ENCODE measurements at places on chromosomes 16 and 17.

DNA sequence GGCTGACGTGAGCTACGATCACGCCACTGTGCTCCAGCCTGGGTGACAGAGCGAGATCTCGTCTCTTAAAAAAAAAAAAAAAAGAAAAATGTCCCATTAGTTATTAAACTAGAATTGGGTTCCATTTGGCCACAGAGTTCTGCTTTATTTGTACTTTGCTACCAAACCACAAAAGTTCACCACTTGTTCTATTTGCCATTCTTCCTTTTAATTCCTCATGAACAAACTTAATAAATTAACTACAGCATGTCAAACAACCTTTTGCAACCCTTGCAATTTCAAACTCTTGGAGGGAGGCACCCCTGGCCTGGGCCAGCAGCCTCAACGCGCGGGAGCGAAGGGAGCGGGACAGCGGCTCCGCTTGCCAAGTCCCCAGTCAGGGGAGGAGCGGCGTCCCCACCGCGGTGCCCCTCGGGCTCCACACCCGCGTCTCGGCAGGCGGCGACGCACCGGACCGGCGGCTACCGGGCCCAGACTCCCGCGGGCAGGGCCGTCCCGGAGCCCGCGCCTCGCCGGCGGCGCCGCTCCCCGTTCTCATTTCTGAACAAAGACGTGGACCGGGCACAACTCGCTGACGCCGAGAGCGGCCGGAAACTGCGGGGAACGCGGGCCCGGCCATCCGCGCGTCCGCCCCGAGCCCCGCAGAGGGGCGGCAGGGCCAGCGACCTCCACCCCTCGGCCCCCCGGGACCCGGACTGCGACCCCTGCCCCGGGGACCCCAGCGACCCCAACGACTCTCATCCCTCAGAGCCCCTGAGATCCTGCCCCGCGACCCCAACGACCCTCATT, 775 bp downstream of the CYTH1 start:
- DNase-seq = no peak

DNA sequence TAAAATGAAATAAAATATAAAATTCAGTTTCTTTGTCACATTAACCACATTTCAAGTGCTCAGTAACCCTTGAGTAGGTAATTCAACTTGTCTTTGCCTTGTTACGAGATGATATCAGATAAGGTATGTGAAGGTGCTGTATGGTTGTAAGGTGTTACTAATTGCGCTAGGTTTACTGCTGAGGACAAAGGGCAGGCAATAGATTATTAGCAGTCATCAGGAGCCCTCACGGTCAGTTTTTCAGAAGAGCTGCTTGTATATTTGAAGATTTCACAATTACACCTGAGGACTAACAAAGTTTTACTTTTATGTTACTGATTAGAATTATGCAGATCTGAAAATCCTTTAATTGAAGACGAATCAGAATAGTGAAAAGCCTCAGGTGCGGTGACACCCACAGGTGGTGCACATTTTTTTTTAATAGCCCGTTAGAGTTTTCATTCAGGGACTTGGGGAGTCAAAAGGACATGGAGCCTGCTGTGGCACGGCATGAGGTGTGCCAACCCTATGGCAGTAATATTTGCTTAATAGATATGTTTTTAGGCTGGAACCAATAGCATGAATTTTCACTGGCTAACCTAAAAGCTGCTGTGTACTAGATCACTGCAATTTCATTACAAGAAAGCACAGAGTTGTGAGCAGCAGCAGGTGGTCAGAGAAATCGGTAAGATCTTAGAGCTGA, 16.4 kb downstream of the NDEL1 start:
- DNase-seq = no peak

DNA sequence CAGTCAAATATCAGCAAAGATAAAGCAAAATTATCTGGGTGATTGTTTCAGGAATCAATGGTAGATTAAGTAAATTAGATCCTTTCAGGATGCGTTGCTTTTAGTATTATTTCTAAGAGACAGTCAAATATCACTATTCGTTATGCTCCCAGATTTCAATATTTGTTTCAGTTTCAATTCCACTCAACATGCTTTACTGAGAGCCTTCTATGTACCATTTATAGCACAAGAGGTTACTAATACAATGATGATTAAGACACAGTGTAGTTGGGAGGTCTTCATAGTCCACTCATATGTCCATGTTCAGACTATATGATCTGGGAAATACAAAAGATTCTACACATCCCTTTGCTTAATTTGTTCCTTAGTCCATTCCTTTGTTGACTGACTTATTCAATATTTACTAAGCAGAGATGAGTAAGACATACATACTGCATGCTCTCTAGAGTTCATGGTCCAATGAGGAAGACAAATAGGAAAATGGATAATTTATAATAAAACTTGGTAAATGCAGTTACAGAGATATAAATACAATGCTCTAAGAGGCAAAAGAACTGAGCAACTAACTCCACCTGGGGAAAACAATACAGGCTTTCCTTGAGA, 88.2 kb upstream of the NOG start:
- no peak for DNase-seq

- no peak for DNase-seq
Measured at GRCh38 chr16:546909-547770, 13.1 kb upstream of the PRR35 start.

GRCh38 chr16:57049678-57050077, 42.7 kb upstream of the CPNE2 start:
- no peak for DNase-seq

GRCh38 chr17:47982645-47983390, 11.9 kb downstream of the CDK5RAP3 start:
- no peak for DNase-seq

DNA sequence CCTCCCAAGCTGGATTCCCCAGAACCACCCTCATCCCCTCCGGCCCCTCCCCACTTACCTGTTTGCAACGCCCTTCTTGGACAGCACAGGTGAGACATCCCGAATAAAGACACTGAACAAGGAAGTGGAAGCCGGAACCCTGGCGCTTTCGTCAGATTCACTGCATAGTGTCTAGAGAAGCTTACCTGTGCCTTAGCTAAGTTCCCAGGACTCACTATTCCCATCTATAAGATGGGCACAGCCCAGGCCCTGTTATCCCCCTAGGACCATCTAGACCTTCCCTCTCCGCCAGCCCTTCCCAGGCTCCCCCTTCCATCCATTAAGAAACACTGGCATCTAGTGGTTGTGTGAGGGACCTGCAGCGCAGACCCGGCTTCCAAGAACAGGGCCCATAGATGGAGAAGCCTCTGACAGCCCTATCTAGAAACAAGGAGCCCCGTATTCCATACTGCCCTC, 26.9 kb upstream of the RPL38 start:
- no peak for DNase-seq

DNA sequence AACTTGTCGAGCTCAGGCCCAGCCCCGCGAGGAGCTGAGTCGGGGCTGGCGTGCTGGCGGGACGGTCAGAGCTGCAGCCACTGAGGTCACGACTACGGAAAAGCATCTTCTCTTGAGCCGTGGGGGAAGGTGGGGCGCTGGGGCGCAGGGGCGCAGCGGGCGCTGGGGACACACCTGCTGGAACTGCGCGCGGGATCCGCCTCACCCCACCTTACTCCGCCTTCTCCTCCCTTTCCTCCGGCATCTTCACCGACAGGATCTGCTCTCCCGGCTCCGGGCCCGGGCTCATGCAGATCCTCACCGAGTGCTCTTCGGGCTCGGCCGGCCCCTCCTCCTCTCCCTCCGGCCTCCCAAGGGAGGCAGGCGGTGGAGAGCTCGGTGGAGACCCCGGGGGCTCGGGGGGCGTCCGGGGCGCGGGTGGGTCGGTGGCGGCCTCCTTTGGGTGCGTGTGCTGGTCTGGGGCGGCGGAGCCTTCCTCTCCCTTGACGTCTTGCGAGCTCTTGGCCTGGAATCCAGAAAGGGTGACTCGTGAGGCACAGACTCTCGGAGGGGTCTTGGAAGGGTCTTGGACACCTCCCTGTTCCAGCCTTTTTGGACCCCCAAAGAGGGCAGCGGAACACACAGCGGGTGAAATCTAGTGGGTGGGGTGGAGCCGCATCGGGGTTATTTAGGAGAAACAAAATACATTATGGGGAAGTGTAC, 81.8 kb upstream of the KIFC3 start:
- DNase-seq = no peak

- DNase-seq = no peak
Measured at GRCh38 chr17:51742571-51742970, 415.9 kb downstream of the CA10 start.

- DNase-seq = no peak
Measured at GRCh38 chr17:29100296-29100695, 57.4 kb downstream of the PIPOX start.

- no peak for DNase-seq
Measured at GRCh38 chr16:73231944-73232554, 184.1 kb upstream of the ZFHX3 start.

DNA sequence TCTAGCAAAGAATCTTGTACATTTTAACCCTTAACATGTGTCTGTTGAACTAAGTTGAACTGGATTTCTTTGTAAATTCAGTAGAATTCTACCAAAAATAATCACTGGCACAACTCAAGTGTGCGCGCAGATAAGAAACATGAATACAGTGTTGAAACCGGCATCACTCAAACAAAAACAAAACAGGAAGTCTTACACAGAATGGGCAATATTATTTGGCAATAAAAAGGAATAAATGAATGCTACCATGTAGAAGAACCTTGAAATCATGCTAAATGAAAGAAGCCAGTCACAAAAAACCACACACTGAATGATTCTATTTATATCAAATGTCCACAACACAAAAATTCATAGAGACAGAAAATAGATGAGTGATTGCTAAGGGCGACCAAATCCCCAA, 102.9 kb upstream of the ZFHX3 start:
- no peak for DNase-seq

DNA sequence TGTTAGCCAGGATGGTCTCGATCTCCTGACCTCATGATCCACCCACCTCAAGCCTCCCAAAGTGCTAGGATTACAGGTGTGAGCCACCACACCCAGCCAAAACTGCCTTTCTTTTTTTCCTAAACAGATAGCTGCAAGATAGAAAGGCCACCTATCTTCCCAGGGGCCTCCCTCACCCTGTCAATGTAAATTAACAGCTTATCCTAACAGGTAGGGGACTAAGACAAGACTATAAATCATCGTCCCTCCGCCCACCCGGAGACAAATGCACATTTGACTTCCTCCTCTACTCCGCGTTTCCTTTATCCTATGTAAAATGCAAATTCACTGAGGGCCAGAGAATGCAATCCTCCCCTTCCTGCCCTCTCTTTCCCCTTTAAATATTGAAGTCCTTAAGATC, 71.4 kb downstream of the MARF1 start:
- DNase-seq = no peak

DNA sequence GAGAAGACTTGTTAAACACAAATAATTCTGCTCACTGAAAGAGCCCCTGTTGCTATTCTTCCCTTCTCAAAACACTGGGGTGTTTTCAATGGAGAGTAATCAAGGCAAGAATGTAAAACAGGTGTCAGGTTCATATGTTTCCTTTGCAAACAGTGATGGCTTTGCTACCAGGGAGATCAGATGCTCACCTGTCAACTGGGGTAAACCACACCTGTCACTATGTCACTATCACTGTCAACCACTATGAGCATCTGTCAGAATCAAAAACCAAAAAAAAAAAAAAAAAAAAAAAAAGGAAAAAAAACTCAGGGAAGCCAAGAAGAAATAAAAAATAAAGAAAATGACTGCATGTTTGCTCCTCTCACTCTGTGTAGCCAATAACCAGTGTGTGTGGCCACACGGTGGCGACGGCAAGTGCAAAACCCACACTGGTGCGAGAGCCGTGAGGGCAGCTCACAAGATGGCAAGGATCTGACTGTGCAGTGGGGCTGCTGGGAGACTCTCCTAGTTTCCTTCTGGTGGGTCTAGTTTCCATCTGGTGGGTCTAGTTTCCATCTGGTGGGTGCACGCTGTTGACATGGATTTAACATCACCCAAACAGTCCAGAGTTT, 22.7 kb downstream of the USP22 start:
- no peak for DNase-seq

GRCh38 chr17:42413464-42414040, 9.5 kb downstream of the CAVIN1 start:
- DNase-seq = no peak

Measured in amniotic stem cell (primary cell).